ENCODE measurements at places on chromosomes 6 and 20.

- DNase-seq, result no peak
These were observed 11.3 kb upstream of the GMPR start for GRCh38 chr6:16227048-16227562.

DNA sequence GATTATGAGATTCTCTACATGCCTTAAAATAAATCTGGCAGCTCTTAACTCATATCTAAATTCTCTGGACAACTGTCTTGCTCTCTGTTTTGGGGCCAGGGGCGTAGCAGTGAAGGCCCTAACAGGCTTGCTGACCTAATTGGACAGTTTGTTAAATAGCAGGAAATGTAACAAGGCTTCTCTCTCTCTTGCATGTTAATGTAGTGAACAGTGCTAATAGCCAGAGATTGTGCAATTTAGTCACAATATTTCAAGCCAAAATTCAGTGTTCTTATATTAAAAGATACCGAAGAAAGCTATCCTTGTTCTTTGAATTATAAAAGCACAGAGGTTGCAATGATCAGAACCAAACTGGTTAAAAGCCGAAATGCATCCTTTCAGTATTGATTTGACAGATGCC, 3.0 kb downstream of the PPP1R3D start:
- DNase-seq, result no peak

DNA sequence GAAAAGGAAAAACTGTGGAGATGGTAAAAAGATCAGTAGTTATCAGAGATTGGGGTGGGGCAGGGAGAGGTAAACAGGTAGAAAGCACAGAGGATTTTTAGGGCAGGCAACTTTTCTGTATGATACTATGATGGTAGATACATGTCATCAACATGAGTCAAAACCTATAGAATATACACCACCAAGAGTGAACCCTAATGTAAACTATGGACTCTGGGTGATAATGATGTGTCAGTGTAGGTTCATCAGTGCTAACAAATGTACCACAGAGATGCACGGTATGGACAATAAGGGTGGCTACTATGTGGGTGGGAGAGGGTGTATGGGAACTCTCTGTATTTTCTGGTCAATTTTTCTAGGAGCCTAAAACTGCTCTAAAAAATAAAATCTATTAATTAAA, 18.5 kb downstream of the PACSIN1 start:
- no peak for DNase-seq

GRCh38 chr6:162829013-162829742, 101.4 kb downstream of the PACRG start:
- no peak for DNase-seq

DNA sequence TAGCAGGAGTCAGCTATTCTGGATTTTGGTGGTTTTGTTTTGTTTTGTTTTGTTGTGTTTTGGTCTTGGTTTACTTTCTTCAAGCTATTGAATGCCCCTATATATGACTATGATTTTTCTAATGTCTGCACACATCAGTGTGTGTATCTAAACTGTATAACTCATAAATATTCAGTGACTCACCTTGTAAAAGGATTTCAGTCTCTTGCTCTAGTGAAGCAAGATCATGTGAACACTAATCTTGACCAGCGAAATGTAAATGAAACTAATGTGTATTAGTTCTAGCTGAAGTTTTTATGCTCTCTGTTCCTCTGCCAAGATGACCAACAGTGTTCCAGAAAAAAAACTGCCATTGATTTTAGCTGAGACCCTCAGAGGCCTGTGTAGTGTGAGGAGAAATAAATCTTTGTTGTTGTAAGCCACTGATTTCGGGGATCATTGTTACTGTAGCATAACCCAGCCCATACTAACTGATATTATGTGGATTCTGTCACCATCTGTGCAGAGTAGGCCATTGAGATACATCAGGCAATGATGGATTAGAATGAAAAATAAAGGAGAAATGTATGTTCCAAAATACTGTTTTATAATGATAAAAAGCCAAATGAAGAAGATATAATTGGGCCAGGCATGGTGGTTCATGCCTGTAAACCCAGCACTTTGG, 11.5 kb upstream of the BTBD9 start:
- no peak for DNase-seq

DNA sequence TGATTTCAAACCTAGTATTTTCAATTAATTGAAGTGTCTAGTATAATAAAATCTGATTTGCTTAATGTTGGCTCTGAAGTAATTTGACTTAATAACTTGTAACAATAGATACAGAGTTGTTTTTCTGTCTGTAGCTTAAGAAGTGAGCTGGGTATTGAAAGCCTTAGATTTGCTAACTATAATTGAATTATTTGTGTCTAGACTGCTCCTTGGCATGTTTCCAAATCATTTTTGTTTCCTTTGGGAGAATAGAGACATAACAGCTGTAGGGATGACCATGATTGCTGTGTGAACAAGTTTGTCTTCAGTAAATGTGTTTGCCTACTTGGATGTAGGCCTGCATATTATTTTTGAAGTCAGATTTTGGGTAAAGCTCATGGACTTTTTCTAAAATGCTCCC, 115.4 kb downstream of the SCAF8 start:
- DNase-seq, result peak; percentile 56

GRCh38 chr6:133300896-133301295, 59.7 kb downstream of the EYA4 start:
- DNase-seq, result no peak

DNA sequence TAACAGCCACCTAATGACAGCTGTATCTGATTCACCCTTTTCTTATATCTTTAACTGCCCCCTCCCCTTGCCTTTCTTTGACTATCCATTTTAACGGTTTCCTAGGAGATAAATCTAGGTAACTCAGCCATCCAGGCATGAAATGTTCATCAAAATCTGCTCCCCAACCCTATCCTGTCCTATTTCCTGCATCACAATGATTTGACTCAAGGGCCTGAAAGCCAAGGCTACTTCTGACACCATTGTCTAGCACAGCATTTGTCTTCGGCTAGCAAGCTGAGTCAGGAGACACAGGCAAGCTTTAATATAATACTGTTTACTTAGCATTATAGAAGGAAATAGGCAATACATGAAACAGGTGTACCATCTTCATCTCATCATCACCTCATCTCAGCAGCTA, 31.6 kb upstream of the MANEA start:
- no peak for DNase-seq

GRCh38 chr20:3760655-3761348, 6.8 kb downstream of the ADISSP start:
- no peak for DNase-seq

GRCh38 chr6:129678463-129678862, 31.5 kb downstream of the ARHGAP18 start:
- no peak for DNase-seq

- DNase-seq, result no peak
These were observed 83.2 kb upstream of the TAB2 start for GRCh38 chr6:149234051-149234962.

- no peak for DNase-seq
These were observed 28.6 kb downstream of the PMEPA1 start for GRCh38 chr20:57680934-57681914.

DNA sequence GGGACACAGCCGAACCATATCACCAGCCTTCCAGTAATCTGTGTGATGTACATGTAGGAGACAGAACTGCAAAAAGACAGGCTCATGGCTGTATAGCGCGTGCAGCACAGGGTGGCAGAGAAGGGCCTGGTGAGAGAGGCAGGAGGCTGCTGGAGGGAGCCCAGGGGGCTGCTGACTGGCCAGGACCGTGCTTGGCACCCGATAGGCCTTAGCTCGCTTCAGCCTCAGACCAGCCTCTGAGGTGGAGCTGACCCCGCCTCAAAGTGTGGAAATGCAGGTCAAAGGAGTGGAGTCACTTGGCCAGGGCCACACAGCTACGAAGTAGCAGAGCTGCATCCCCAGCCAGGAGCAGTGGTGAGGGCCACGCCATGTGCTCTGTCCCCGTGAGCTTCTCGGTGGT, 707.6 kb downstream of the QKI start:
- DNase-seq, result no peak

DNA sequence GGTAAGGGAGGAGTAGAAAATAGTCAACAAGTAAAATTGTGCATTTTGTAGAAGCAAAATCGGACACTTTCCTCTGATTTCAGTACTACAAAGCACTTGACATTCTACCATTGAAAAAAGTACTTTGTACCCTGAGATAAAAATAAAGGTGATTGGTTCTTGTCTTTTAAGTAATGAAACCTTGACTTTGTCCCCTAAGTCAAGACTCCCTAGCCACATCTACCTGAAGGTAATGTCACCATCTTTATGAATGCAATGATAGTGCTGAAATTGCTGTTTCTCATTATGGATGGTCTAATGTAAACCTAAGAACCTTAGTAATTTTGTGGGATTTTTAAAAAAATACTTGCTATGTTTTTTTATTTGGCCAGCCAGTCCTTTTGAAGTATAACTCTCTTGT, 2.4 kb upstream of the MAN1A1 start:
- DNase-seq, result no peak

GRCh38 chr6:169326067-169326799, 72.6 kb upstream of the THBS2 start:
- no peak for DNase-seq

DNA sequence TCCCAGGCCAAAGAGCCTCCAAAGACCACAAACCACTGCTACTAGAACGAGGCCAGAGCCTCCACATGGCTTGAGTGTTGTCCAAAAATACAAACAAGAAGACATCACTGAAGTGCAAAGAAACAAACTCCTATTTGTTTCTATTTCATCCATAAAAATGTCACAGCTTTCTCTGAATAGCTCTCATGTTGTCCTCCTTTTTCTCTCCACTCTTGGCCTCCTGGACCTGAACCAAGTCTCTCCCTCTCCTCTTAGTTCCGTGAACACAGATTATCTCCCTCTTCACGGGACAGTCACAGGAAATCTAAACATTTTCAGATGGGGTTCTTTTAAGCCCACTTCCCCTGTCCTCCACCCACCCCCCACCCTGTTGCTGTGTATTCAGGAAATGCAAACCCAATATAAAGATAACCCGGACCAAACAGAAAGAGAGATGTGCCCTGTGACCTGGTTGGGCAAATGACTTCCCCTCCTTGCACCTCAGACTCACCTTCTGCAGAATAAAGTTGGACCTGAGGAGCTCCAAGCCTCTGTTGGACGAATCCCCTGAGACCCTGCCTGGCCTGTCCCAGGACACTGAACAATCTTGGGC, 75.8 kb upstream of the MRPS10 start:
- DNase-seq, result no peak

DNA sequence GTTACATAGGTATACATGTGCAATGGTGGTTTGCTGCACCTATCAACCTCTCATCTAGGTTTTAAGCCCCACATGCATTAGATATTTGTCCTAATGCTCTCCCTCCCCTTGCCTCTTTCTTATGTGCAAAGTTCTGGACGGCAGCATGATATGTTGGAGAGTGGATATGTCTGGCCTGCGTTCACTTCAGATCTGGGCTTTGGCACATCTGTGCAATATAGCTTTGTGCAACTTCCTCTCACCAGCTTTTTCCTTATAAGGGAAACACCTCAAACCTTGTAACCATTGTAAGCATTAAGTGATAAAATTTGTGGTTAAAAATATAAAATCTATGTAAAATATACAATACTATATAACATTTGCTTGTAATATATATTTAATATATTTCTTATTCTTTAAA, 288.0 kb downstream of the PHACTR1 start:
- DNase-seq, result no peak

GRCh38 chr6:101662111-101662897, 268.8 kb downstream of the GRIK2 start:
- DNase-seq, result no peak

GRCh38 chr20:33812152-33812849, 1.2 kb downstream of the CHMP4B start:
- DNase-seq, result peak; percentile 38

- no peak for DNase-seq
These were observed 22.9 kb upstream of the PLEKHG1 start for GRCh38 chr6:150576651-150577226.

GRCh38 chr20:42678895-42679294, 510.8 kb downstream of the PTPRT start:
- no peak for DNase-seq

DNA sequence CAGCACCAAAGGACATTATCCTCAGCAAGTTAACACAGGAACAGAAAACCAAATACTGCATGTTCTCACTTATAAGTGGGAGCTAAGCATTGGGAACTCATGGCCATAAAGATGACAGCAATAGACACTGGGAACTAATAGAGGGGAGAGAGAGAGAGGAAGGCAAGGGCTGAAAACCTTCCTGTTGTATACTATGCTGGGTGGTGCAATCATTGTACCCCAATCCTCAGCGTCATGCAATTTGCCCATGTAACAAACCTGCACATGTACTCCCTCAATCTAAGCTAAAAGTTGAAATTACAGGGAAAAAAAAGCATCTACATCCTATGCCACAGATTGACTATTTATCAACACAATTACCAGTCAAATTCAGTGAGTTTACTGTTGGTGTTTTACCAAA, 20.0 kb upstream of the VNN1 start:
- no peak for DNase-seq

- no peak for DNase-seq
These were observed 52.0 kb downstream of the ECT2L start for GRCh38 chr6:138847884-138848283.

DNA sequence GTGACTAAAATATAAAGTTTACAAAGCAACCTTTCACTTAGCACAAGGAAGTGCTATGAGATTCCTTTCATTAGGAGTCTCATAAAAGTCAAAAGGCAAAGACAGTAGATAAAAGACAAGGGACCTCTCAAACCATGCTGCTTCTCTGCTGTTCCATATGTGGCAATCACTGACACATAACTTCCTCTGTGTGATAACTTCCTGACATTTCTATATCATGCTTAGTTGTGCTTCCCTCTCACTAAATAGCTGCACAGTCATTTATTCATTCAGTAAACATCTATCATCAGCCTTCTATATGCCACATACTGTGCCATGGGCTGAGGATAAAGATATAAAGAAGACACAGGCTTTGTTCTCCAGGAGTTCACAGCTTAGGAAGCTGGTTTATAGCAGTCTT, 214.8 kb upstream of the GRIK2 start:
- DNase-seq, result no peak

DNA sequence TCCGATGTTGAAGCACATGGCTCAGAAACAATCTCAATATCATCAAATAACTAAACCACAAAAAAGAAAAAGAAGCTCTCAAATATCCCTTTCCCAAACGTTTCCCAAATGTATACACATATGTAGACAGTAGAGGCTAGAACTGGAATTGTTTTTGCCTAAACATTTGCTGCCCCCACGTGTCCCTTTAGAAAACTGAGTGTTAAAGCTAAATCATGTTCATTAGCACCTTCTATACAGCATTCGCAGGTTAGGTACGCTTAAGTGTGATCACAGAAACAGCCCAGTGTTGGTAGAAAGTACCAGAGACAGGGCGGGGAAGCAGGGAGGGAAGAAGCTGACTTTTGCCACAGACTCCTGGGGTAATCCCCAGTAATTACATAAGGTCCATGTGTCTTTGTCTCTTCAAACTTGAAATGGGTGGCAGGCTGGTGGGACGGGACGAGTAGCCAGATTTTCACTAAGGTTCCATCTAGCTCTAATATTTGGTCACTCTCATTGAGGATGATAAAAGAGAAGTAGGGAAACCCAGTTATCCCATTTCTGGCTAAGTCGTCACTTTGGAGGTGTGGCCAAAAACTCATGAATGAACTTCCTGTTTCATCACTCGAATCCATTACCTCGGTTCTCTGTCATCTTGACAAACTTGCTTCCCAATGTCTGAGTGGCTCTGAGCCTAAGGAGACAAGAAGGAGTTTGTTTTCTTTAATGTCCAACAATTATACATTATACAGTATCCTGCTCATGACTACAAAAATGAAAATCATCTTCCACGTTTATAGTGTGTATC, 15.0 kb upstream of the TFAP2A start:
- DNase-seq, result peak; percentile 71

- no peak for DNase-seq
These were observed 1410.1 kb upstream of the ADGRB3 start for GRCh38 chr6:67224989-67225388.

GRCh38 chr6:7392402-7392801, 2.8 kb downstream of the RIOK1 start:
- no peak for DNase-seq

GRCh38 chr20:45685896-45686295, 15.9 kb upstream of the WFDC11 start:
- no peak for DNase-seq
